ENCODE measurements at places on chromosomes 7 and 10.

DNA sequence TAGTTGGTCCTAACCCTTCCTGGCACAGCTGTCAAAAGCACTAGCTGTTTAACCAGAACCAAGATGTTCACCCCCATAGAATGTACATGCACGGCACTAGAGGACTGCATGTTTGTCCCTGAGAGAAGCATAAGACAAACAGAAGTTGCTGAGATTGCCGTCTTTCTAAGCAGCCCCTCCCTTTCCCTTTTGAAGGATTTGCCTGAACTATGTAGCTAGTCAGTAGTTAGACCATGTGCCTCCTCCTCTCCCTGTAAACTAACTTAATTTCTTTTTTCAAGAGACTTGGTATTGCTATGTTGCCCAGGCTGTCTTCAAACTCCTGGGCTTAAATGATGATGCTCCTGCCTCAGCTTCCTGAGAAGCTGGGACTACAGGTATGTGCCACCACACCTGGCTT, 40.7 kb downstream of the TBC1D12 start:
- no peak for DNase-seq

DNA sequence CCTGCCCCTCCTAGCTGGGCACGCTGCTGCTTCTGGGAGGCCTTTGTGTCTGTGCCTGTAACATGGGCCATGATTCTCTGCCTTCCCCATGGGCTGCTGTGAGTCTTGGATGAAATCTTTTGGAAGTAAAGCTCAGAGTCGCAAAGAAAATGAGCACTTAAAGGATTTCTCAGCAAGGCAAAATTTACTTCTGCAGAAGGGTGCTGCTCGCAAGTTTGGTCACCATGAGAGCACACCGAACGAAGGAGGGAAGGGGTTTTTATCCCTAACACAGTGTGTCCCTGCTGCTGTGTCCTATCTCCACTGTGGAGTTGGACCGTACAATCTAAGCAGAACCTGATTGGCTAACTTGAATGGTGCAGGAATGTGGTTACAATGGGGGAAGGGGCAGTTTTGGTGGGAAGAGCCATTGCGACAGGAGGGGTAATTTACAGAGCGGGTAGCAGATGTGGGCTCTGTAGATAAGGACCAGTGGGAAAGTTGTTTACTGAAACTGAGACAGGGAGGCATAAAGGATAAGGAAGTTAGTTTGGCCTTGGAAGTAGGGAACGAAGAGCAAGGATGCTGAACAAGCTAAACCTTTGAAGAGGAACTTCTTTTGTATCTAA, 57.5 kb downstream of the FANK1 start:
- DNase-seq, result no peak

DNA sequence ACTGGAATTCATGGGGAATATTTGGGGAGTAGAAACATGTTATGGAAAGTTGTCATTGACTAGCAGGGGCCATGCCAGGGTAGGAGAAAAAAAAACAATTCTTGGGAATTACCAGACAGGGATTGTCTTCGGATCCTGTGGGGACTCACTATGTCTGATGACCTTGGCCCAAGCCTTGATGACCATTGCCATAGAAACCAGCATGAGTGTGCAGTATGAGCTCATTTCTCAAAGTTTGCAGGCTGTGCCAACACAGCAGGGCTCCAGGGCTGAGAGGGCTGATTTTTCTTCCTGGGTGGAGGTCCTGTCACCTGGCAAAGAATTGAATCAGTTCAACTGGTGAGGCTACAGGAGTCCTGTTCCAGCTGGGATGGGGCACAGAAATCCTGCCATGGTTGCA, 198.3 kb downstream of the ADRA2A start:
- DNase-seq, result no peak

- no peak for DNase-seq
Measured at GRCh38 chr7:142720172-142720773, 29.0 kb upstream of the PRSS1 start.

- DNase-seq, result no peak
Measured at GRCh38 chr7:48067475-48067874, 21.6 kb upstream of the UPP1 start.

DNA sequence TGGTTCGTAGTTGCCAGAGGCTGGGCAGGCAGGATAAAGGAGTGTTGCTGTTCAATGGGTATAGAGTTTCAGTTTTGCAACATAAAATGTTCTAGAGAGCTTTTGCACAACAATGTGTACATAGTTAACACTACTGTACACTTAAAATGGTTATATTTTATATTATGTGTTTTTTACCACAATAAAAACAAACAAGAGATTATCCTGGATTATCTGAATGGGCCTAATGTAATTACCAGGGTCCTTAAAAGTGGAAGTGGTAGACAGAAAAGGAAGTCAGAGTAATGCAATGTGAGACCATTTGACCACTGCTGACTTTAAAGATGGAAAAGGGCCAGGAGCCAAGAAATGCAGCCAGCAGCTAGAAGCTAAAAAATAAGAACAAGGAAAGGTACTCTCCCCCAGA, 159.7 kb downstream of the SGMS1 start:
- DNase-seq, result no peak

- DNase-seq, result no peak
Measured at GRCh38 chr10:93079663-93080349, 6.1 kb downstream of the CYP26A1 start.

GRCh38 chr7:129213828-129214227, 11.0 kb upstream of the AHCYL2 start:
- DNase-seq, result peak; percentile 93

GRCh38 chr7:34075523-34076370, 170.4 kb downstream of the BMPER start:
- DNase-seq, result no peak

- DNase-seq, result no peak
Measured at GRCh38 chr7:33399528-33400213, 270.3 kb downstream of the BBS9 start.

DNA sequence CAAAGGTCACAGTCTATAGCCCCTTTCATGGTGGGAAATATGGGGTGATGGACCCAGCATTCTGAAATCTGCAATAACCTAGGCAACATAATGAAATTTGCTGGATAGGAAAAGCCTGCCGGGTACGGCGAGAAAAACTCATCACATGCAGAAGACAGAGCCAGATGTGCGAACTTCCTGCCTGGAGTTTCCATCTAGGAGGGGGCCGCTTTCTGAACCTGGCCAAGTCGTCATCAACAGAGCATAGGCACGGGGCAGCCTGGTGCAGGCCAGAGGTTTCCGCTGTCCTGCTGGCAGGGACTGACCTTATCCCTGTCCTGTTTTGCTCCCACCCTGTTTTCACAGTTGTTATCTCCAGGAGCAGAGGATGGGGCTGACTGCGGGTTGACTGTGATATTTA, 27.4 kb downstream of the CCDC3 start:
- no peak for DNase-seq

DNA sequence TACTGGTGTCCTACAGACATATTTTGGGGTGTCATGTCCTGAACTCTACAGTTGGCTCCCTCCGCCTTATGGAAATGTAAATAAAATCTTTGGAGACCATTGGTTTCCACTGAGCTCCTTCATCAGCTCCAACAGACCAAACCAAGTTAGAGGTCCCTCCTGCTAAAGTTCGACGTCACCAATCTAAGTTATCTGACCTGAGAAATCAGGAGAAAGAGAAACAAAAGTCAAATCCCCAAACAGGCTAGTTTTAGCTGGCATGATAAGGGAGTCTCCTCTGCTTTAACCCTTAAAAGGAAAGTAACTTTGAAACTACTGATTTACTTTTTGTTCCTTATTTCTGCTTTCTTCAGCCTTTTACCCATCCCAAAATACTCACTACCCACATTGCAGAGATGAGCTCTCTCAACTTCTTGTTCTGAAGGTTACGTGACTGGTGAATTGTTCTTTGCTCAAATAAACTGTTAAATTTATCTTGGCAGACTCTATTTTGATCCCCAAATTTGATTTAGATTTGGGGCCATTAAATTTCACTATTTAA, 39.9 kb downstream of the AVL9 start:
- DNase-seq, result no peak

- DNase-seq, result no peak
Measured at GRCh38 chr7:5854738-5855137, 25.9 kb upstream of the OCM start.

- DNase-seq, result no peak
Measured at GRCh38 chr7:1928645-1929348, 258.7 kb downstream of the ELFN1 start.

- no peak for DNase-seq
Measured at GRCh38 chr10:90799172-90799571, 58.7 kb downstream of the HTR7 start.

DNA sequence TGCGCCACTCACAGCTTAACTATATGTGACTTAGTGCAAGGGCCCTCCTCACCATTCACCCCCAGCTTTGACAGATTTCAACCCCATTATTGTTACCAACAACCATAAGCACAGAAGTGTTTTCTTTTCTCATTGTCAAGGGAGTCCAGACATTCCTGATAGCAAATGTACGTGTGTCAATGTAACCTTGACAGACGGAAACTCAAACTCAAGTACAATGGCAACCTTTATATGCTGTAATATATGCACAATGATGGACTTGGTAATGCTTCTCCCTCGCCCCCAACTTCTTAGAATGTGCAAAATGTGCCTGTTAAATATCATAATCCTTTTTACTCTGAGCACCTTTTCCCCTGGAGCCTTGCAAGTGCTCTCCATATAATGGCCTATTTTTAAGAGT, 34.7 kb downstream of the CYCS start:
- no peak for DNase-seq

DNA sequence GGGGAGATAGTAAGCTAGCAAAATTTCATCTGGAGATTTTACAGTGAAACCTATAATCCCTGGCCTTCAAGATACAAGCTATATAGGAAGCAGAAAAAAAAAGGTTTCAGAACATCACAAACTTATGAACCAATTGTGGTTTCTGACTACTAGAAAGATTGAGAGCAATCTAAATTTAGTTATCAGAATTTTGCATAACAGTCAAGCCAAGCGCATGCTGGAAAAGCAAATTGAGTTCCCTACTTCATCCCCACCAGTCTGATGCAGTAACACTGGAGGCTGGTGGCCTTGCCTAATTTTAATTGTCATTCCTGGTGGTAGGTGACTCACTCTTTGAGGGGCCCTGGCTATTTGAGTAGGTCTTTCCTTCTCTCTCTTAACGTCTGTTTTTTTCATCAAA, 46.3 kb upstream of the ELMO1 start:
- DNase-seq, result no peak

- no peak for DNase-seq
Measured at GRCh38 chr7:47337531-47337930, 244.4 kb downstream of the TNS3 start.

GRCh38 chr10:2401459-2401858, 664.1 kb upstream of the ADARB2 start:
- no peak for DNase-seq

GRCh38 chr7:92295391-92295790, 49.6 kb downstream of the ANKIB1 start:
- DNase-seq, result peak; percentile 12

- no peak for DNase-seq
Measured at GRCh38 chr7:76193883-76194282, 7.8 kb upstream of the SRRM3 start.

DNA sequence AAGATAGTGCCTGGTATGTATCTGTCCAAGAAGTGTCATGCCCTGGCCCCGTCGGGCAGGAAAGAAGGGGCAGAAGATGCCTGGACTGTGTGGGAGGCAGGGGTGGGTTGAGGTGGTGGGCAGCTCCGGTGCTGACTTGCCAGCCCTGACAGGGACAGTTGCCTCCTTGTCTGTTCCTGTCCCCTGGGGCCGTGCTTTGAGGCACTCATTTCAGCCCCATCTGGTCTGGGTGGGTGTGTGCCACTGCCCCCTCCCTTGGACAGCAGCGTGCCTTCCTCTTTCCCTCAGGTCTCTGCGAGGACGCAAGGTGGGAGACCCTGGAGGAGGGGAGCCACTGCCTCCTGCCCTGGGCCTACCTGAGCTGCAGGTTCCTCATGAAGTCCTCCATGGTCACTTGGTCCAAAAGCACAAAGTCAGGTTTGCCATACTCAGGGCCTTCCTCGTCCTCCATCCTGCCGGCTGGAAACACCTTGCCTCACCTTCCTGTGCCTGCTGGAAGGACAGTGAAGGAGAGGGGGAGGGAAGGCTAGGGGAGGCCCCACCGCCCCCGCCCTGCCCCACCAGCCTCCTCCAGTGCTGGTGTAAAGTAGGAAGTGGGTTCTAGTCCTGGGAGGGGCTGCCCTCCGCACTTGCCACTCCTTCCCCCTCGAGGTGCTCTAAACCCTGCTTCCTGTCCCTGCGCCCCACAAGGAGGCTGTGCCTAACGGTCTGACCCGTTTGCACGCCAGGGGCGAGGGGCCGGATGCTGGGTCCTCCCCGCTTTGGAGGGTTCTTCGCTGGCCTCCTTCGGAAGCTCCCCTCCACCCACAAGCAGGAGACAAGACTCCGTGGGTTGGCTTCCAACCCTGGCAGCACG, at the start of gene MYO1G:
TSS of gene MYO1G (minus strand) at position 505 of the 856 bp plus-strand sequence. CDS start at position 451, 54 bp downstream.
- no peak for DNase-seq

- no peak for DNase-seq
Measured at GRCh38 chr10:3895045-3895631, 110.1 kb upstream of the KLF6 start.

- no peak for DNase-seq
Measured at GRCh38 chr7:71454981-71455380, 323.0 kb downstream of the GALNT17 start.

DNA sequence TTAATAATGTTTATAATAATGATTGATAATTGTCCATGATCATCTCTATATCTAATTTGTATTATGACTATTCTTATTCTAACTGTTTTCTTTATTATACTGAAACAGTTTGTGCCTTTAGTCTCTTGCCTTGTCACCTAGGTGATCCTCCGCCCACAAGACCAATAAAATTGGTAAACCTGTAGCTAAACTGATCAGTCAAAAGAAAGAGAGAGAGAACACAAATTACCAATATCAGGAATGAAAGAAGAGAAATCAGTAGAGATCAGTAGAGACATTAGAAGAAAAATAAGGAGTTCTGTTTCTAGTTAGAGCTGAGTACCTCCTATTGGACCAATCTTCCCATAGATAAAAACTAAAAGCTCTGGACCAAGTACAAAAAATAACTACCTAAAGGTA, 6.1 kb upstream of the COA1 start:
- DNase-seq, result no peak

GRCh38 chr10:70773965-70774809, 11.0 kb downstream of the TBATA start:
- DNase-seq, result no peak

DNA sequence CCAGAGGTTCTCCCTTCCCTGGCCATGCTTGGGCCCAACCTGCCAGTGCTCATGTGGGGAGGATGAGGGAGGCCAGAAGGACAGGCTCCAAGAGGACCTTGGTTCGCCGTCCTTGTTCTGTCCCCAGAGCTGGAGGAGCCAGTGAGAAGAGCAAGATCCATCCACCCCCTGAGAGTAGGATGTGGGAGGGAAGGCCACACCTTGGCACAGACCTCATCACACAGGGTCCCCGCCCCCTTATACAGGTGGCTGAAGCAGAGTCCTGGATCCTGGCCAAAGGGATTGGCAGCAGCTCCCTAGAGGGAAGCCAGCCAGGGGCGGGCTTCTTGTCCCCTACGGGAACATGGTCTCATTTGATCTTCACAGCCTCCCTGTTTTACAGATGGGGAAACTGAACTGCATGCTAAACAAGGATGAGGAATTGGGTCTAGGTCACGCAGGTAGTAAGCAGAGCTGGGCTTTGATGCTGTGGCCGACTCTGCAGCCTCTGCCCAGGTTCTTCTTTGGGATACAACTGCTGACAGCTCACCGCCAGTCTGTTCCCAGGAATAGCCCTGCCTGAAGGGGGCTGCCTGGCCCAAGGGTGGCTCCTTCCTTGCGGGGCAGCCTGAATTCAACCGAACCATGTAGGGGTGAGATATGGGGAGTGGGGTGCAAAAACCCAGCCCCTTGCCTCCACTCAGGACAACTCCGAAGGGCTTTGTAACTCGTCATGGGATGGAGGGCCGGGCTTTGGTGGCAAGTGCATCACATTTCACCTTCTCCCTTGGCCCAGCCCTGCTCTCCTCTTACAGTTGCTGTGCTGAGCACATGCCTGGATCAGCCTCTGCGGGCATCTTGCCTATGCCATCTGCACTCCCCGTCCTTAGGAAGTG, 62.2 kb upstream of the KDM7A start:
- no peak for DNase-seq

All from foreskin melanocyte (primary cell).